Fibroblast of skin of abdomen (primary cell): ENCODE measurements at places on chromosomes 5 and 9.

- DNase-seq, result no peak
Observed at GRCh38 chr9:118366228-118366627, 662.0 kb downstream of the TLR4 start.

- DNase-seq, result peak; percentile 40
Observed at GRCh38 chr5:92309336-92309991, 926.3 kb upstream of the ARRDC3 start.

- no peak for DNase-seq
Observed at GRCh38 chr9:101242651-101243050, 142.2 kb downstream of the BAAT start.

- DNase-seq, result no peak
Observed at GRCh38 chr9:75628952-75629351, 261.5 kb upstream of the PCSK5 start.

- peak; percentile 54 for DNase-seq
Observed at GRCh38 chr9:95516734-95517558, at the start of gene PTCH1. TSS of gene PTCH1 (minus strand) at chr9:95516971.

GRCh38 chr5:15786884-15787283, 286.9 kb downstream of the FBXL7 start:
- DNase-seq, result no peak

- DNase-seq, result peak; percentile 94
Observed at GRCh38 chr5:119267958-119268386, 87.8 kb upstream of the TNFAIP8 start.

DNA sequence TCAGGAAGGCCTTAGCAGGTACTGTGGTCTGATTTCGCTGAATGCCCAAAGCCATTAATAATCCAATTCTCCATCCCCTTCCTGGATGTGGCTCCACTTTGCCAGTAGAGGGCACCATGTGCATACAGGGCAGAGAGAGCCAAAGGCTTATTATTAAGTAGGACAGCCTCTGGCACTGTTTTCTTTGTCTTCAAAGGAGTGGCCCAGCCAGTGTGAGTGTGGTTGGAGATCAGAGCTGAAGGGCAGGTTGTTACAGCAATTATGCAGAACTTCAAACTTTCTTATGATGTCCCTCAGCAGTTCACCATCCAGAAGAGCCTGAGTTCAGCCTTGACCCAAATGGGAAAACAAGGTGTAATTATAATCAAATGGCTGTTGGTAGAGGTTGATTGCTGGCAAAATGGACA, 38.6 kb upstream of the CEMIP2 start:
- peak; percentile 72 for DNase-seq

DNA sequence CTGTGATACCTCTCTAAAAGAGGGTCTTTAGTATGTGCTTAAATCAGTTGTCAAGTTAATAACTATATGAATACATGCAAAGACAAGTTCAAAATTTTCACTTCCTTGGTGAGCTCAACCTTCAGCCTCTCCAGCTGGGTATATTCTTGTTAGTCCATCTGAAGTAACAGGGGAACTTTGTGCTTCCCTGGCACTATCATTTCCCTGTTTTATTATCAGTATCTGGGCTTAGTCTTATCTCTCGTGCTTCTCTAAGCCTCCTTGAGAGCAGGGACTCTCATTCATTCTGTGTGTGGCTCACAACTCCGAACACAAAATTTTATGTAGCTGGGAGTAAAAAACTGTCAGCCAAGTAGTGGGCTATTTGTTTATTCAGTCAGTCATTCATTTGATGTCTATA, 175.9 kb upstream of the MAP3K1 start:
- DNase-seq, result no peak

- DNase-seq, result no peak
Observed at GRCh38 chr9:84079994-84080393, 99.4 kb downstream of the RMI1 start.

DNA sequence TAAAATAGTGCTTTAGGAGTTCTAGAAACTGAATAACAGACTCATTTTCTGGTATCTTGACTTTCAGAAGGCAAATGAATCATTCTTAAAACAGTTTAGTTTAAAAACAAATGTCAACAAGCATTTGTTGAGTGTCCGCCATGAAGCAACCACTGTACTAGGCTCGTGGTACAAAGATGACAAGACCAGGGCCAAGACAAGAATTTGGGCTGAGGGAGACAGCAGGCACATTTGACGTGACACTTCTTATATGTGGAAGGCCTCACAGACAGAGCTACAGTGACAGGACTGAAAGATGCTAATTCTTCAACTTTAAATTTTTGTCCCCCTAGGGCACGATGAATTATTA, 14.4 kb upstream of the ZNF131 start:
- no peak for DNase-seq

GRCh38 chr5:160268121-160268520, 38.8 kb downstream of the FABP6 start:
- no peak for DNase-seq

GRCh38 chr5:8094304-8094703, 225.4 kb downstream of the MTRR start:
- DNase-seq, result no peak

DNA sequence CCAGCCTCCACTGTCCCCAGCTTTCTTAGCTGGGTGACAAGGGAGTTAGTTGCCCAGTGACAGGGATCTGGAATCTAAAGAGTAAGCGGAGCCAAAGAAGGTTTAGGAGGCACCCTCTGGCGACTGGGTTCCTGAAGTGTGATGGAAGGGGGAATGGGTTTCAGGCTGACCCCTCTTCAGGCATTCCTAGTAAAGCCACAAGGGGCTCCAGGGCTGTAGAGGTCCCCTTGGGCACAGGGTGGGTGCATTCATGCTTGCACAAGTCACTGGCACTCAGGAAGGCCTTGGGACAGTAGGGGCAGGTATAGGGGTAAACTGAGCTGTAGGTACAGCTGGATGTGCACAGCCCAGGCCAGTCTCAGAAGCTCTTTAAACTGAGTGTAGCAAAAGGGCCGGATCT, 74.2 kb downstream of the CPLANE1 start:
- DNase-seq, result no peak
